ENCODE measurements at places on chromosomes 1 and 21. TPM values are rescaled to one million over a fixed set of nuclear protein-coding genes. Genes with fewer than 3 reads are reported as not detected.

The SYT14 gene
- 0.06 TPM for total RNA-seq

The ATAD3C gene
- 7.0 TPM for total RNA-seq

The IFFO2 gene
- total RNA-seq = 12.2 TPM

The MYOC gene
- 2.4 TPM for total RNA-seq

The MATN1 gene
- 0.12 TPM for total RNA-seq

The CR1L gene
- not detected for total RNA-seq

The AMY1C gene
- not detected for total RNA-seq

The NFASC gene
- total RNA-seq = 18.0 TPM

The ASAP3 gene
- total RNA-seq = 40.1 TPM

The NBPF4 gene
- total RNA-seq = not detected

The DNTTIP2 gene
- 32.7 TPM for total RNA-seq

The AADACL4 gene
- total RNA-seq = not detected

The HPDL gene
- 0.17 TPM for total RNA-seq

The LRRC53 gene
- not detected for total RNA-seq

The CELF3 gene
- 0.40 TPM for total RNA-seq
